ENCODE measurements at places on chromosomes 16 and 17.

DNA sequence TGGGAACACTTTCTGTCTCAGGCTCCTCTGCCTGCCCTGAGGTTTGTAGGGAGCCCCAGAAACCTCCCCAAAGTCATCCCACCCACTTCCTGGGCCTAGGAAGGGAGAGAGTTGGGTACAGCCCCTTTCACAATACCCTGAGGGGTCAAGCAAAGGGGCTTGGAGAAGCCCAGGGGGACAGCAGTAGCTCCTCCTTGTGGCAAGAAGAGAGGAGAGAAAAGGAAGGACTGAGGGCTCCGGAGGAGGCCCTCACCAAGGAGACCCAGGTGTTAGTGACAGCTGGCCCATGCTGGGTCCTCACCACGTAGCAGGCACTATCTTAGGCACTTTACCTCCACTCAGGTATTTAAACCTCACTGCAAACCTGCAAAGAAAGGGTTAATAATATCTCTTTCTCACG, 112.8 kb downstream of the IRX5 start:
- no peak for DNase-seq

- DNase-seq: peak; percentile 81
Observed at GRCh38 chr17:9115214-9116191, 94.2 kb downstream of the NTN1 start.

GRCh38 chr16:8774208-8774607, 23.2 kb downstream of the TMEM186 start:
- no peak for DNase-seq

- no peak for DNase-seq
Observed at GRCh38 chr17:81667754-81668153, 1.2 kb downstream of the CCDC137 start.

GRCh38 chr17:751269-752001, 629 bp downstream of the GEMIN4 start:
- peak; percentile 41 for DNase-seq
